ENCODE measurements at places on chromosomes 16 and 17.

DNA sequence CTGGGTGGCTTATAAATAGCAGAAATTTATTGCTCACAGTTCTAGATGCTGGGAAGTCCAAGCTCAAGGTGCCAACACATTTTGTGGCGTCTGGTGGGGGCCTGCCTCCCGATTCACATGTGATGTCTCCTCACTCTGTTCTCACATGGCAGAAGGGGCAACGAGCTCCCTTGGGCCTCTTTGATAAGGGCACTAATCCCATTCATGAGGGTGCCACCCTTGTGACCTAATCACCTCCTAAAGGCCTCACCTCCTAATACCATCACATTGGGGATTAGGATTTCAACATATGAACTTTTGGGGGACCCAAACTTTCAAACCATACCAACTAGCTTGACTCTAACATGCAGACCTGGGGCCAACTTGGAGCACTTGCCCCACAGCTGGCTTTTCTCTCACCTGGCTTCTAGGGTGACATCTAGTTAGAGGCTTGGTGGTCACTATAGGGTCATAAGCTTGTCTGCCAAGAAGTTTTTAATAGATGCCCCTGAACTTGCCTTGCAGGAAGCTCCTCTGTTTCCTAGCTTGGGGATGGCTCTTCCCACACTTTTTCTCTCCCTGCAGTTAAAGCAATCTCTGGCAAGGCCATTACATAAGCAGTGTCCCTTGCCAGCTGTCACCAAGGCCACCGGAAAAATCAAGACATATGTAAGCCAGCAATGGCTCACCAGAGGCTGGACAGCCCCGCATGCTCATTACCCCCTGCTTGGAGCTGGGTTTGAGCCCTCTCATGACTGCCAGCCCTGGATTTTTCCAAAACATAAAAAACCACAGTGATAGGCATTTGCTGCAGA, 8.4 kb upstream of the MED9 start:
- DNase-seq: no peak

- DNase-seq: peak; percentile 18
Observed at GRCh38 chr17:59893676-59894100, 767 bp downstream of the RPS6KB1 start.

DNA sequence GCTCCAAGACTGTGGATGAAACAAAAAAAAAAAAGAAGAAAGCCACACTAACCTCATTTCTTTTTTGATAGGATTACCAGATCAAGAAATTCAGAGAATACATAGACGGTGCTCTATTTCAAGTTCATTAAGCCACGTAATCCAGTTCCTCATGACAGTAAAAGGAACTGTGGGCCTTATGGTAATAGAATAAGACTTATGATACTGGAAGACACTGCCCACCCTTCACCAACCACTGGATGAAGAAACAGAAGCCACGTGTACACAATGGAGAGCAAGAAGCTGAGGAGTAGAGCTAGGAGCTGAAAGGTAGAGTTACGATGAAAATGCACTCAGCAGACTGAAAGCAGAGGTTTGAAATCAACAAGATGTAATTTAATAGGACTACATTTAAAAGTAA, 11.2 kb downstream of the NCBP3 start:
- no peak for DNase-seq

DNA sequence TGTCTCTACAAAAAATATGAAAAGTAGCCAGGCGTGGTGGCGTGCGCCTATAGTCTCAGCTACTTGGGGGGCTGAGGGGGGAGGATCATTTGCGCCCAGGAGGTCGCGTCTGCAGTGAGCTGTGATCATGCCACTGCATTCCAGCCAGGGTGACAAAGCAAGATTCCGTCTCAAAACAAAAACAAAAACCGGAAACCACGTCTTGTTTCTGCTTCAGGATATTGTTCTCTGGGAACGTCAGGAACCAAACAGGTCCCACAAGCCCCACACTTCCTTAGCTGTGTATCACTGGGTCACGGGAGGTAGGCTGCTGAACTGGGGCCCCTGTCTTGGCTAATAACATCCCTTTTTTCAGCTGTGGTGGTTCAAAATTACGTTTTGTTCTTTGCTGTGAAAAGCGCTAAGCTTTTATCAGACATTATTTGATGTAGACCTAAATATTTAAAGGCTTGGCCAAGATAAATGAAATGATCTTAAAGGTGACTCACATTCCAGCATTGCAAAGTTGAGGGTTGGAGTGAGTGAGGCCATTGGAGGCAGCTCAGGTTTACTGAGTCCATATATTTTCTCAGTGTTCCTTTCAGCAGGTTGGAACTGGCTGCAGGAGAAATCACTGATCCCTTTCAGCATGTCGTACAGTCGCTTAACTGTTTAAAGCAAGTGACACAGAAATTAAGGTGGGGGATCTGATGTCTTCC, 16.4 kb upstream of the SEC14L1 start:
- DNase-seq: no peak

DNA sequence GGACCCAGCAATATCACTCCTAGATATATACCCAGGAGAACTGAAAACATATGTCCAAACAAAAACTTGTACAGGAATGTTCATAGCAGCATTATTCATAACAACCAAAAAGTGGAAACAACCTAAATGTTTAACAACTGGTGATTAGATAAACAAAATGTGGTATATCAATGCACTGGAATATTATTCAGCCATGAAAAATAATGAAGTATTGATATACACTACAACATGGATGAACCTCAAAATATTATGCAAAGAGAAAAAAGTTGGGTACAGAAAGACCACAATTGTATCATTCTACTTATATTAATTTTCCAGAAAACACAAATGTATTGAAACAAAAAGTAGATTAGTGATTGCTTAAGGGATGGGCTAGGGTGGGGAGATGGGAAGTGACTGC, 498.6 kb downstream of the GRIN2A start:
- DNase-seq: no peak

DNA sequence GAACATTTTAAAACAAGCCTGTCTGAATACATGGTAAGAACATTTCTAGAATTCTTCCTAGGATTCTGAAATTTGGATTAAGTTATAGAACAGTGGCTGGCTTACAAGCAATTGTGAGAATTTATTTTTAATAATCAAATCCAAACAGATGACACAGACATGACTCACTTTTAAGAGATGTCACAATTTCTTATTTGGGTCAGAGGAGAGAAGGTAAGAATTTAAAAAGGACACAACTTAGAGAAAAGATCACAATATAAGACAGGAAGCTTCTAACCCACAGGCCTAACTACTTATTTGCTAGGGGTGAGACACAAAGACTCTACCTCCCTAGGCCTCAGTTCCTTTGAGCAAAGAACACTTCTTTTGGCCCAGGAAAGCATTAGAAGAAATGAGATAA, 32.7 kb downstream of the ZZEF1 start:
- peak; percentile 29 for DNase-seq

GRCh38 chr17:79291391-79291790, 216.8 kb downstream of the ENGASE start:
- DNase-seq: no peak

DNA sequence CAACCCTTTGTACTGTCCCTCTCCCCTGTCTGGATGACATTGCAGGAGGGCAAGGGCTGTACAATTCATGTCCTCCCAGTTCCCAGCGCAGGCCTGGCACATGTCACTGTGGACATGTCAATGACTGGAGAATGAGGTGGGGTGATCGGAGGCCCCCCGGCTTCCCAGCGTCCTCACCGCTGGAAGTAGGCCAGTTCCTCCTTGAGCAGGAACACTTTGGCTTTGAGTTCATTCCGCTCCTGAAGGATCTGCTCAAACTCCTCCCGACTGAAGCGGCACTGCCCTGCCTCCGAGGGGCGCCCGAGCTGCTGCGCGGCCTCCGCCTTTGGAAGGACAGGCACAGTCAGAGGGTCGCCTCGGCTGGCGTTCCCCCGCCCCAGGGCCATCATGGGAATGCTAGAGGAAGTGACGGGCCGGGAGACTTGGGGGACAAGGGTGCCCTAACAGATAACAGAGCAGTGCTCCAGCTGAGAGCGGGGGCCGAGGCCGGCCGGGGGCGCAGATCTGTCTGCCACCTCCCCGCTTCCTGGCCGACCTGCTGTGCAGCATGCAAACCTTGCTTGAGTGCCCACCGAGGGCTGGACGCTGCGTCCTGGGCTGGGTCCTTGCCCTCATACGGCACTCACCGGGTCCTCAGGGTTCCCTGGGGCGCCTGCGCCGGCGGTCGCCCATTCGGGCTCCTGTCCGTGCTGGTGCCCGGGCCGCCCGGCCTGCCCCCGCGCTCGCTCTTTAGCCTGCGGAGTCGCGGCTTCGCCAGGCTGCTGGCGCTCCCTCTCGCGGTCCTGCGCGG, 1.3 kb downstream of the RILP start:
- no peak for DNase-seq

- no peak for DNase-seq
Observed at GRCh38 chr16:72371307-72372086, 199.5 kb upstream of the PMFBP1 start.

DNA sequence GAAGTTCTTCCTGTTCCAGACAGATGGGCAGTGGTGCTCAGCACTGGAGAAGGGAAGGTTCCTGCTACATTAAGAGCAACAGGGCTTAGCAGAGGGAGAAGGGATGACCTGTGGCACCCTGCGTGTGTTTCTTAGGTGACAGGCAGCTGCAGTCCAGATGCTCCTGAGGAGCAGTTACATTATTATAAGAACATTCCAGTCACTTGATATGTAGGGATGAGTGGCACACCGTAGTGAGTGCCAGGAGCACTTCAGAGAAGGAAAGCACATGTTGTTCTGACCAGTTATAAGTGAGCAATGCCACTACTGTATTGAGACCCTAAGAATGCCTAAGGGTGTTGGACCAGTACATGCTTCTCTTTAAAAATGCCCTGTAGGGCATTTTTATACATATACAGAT, 39.9 kb upstream of the MRC2 start:
- no peak for DNase-seq

DNA sequence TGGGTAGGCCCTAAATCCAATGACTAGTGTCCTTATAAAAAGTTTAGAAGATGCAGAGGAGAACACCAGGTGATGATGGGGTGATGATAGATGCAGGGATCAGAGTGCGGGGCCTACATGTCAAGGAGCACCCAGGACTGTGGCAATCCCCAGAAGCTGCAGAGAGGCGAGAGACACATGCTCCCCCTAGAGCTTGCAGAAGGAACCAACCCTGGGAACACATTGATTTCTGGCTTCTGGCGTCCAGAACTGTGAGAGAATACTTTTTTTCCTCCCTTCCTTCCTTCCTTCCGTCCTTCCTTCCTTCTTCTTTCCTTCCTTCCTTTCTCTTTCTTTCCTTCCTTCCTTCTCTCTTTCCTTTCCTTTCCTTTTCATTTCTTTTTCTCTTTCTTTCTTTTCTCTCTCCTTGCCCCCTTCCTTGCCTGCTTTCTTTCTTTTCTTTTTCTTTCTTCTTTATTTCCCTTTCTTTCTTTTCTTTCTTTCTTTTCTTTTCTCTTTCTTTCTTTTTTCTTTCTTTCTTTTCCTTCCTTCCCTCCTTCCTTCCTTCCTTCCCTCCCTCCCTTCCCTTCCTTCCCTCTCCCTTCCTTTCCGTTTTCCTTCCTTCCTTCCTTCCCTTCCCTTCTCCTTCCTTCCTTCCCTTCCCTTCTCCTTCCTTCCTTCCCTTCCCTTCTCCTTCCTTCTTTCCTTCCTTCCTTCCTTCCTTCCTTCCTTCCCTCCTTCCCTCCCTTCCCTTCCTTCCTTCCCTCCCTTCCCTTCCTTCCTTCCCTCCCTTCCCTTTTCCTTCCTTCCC, 134.3 kb downstream of the HAPSTR1 start:
- DNase-seq: peak; percentile 13

DNA sequence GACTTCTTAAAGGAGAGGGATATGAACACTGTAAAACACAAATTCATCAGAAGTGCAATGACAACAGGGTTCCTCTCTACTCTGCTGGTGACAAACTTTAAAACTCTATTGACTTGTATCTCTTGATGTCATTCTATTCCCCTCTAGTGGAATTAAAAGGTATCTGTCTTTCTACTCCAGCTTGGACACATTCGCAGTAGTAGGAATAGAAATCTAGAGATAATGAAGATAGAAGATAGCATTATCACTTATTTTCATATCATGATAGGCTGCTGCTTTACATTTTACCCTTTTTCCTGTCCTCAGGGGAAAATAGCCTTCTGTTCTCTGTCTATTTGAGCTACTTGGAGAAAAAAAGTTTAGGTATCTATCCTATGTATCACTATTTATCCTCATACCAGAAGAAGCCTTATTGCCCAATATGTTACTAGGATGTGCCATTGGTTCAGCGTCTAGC, 209.6 kb upstream of the CACNG5 start:
- peak; percentile 29 for DNase-seq

DNA sequence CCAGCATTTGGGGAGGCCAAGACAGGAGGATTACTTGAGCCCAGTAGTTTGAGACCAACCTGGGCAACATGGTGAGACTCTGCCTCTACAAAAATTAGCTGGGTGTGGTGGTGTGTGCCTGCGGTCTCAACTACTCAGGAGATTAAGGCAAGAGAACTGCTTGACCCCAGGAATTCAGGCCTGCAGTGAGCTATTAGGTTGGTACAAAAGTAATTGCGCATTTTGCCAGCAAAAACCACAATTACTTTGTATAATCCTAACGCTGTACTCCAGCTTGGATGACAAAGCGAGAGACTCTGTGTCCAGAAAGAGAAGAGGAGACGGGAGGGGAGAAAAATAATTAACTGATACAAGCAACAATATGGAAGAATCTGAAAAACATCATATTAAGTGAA, 32.7 kb downstream of the YWHAE start:
- no peak for DNase-seq

GRCh38 chr17:9336817-9337216, 238.8 kb downstream of the STX8 start:
- no peak for DNase-seq

DNA sequence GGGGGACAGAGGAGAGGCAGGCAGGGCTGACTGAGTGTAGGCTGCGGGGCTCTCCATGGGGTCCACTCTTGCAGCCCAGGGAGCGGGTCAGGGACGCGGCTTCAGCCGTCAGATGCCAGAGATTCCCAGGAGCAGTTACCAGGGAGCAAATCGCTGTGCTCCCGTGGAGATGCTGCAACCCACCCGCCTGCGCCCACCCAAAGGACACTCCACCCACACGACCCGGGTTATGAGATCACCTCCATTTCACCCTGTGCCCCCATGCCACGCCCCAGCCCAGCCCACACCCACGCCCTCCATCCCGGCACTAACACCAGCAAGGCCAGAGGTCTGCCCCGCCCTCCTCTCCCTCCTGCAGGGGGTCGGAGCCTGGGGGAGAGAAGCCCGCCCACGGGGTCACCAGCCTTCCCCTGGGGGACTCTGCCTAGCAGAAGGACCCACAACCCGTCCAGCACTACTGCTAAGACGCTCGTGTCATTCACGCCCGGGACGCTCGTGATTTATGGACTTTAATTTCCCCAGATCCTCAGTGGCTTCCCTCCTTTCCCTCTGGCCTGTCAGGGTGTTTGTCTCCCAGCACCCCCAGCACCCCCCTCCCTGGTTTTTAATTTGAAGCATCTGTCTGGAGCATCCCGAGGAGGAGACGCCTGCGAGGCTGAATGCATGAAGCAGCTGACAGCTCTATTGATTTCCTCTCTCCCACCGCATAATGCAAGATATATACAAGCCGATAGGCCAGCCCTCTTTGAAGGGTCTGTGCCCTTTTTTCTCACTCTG, 6.7 kb upstream of the RPL38 start:
- no peak for DNase-seq

GRCh38 chr16:65660390-65660789, 538.5 kb upstream of the CDH11 start:
- DNase-seq: no peak

- peak; percentile 76 for DNase-seq
Observed at GRCh38 chr17:47719411-47720152, 13.5 kb upstream of the TBX21 start.

Data from AG08396 (cell line).